ENCODE measurements at places on chromosomes 5 and 9. TPM values are rescaled to one million over a fixed set of nuclear protein-coding genes. Genes with fewer than 3 reads are reported as not detected.
A peak's percentile ranks its signal among the peaks of the same experiment; 100 is the strongest.

DNA sequence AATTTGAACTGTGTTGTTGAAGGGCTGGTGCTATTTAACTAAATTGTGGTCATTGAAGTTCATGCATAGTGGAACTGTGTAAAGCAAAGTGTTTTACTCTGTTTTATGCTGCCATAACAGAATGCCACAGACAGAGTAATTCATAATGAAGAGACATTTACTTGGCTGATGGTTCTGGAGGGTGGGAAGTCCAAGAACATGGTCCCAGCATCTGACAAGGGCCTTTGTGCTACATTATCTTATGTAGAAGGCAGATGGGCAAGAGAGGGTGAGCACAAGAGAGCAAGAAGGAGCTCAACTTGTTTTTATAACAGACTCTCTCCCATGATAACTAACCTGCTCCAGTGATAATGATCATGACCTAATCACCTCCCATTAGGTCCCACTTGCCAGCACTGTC is 101.9 kb upstream of the NR3C1 start:
- DNase-seq: no peak

DNA sequence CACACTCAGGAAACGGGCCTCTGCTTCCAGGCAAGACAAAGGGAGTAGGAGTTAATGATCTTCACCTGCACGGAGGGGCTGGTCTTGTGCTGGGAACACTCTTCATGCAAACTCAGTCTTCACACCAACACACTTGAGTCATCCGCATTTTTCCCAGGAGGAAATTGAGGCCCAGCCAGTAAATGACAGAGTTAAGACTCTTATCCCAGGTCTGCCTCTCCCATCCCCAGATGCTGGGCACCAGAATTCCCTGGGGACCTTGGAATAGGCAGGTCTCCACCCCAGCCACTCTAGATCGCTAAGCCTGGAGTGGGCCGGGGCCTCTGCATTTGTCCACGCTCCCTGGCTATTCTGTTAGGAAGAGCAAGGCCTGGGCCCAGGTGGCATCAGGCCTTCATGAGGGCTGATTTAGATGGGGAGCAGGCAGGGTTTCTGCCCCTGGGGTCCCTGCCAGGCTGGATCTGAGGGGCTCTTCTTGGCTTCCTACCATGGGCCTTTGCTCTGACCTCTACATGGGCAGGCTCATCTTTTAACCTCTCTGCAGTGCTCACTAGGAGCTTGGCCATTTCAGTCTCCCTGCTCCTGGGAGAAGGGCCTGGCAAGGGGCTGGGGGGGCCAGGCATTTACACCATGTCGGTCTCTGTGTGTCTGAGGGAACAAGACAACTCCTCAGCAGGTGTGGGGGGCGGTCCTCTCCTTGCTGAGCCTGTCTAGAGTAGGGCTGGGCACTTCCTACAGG is 77.3 kb downstream of the AMBP start:
- DNase-seq: no peak

DNA sequence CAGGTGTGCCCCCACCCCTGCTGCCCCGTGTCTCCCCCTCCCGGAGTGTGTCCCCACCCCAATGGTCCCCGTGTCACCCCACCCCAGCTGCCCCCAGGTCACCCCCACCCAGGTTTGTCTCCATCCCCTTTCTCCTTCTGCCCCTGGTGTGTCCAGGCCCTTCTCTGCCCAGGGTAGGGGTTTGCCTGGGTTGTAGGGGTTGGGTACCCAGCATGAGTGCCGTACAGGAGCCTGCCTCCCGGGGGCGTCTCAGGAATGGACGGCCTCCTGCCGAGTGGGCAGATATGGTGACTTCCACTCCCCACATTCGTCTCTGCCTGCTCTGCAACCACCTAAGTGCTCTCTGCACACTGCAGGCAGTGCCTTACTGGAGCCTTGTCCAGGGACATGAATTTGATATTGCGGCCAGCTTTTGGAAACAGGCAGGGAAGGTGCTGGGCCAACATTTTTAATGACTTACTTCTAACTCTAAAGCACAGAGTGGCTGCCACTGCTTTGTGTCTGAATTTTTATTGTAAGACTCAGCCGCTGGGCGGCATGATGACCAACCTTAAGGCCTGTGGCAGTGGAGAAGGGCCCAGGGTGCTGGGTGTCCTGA is 6.7 kb downstream of the LRRC14B start:
- DNase-seq: no peak

GRCh38 chr5:2797981-2798380 is 46.5 kb upstream of the IRX2 start:
- no peak for DNase-seq

GRCh38 chr5:148336704-148337435 is 1.5 kb downstream of the SPINK9 start:
- DNase-seq: no peak

DNA sequence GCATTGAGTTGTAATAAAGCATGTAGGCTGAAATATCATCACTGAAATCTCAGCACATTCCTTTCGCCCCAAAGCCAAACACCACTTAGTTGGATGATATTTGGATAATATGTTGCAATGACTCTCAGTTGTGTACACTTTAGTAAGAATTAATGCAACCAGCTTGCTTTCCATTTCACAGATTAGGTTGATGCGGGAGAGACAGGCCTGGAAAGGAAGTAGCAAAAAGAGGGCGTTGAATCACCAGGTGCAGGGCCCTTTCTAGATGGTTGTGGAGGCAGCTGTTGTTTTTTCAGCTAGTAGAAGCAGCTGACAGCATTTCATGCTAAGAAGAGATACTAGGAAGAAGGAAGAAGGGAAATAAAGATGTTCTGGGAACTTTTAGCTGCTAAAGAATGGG is 30.9 kb downstream of the DMRT3 start:
- DNase-seq: no peak

- no peak for DNase-seq
Observed at GRCh38 chr5:163809473-163809872, 304.1 kb downstream of the MAT2B start.

GRCh38 chr9:109576762-109577161 is 78.7 kb upstream of the PTPN3 start:
- no peak for DNase-seq

GRCh38 chr5:136811086-136811485 is 445.7 kb upstream of the TRPC7 start:
- DNase-seq: no peak

DNA sequence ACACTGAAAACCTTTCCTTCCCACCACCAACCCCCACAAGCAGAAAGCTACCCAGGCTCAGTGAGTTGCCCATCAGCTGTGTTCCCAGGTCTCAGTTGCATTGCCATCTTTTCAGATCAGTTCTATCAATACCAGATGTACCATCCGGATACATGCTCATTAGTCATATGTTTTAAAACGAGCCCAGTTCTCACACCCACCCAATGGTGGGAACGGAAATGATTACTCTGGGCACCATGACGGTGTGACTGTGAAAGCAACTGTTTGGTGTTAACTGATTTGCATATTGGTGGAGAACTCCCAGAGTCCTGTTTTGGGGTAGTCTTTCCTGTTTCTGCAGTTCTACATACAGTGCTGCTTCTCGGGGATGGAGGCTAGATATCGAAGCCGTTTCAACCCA is 212.3 kb downstream of the TRIM36 start:
- no peak for DNase-seq

GRCh38 chr9:19918630-19919029 is 129.8 kb upstream of the SLC24A2 start:
- DNase-seq: no peak

DNA sequence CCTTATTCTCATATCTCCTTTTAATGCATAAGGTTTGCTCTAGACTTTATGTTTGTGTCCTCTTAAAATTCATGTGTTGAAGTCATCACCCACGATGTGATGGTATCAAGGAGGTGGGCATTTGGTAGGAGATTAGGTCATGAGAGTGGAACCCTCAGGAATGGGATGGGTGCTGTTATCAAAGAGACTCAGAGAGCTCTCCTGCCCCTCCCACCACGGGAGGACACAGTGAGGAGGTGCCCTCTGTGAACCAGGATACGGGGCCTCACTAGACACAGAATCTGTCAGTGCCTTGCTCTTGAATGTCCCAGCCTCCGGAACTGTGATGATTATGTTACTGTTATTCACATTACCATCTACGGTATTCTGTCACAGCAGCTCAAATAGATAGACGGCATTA is 359.0 kb downstream of the IRX1 start:
- no peak for DNase-seq

GRCh38 chr5:177359451-177359851 is 1.7 kb downstream of the RGS14 start:
- no peak for DNase-seq

- no peak for DNase-seq
Observed at GRCh38 chr5:169121630-169122420, 179.1 kb downstream of the SLIT3 start.

DNA sequence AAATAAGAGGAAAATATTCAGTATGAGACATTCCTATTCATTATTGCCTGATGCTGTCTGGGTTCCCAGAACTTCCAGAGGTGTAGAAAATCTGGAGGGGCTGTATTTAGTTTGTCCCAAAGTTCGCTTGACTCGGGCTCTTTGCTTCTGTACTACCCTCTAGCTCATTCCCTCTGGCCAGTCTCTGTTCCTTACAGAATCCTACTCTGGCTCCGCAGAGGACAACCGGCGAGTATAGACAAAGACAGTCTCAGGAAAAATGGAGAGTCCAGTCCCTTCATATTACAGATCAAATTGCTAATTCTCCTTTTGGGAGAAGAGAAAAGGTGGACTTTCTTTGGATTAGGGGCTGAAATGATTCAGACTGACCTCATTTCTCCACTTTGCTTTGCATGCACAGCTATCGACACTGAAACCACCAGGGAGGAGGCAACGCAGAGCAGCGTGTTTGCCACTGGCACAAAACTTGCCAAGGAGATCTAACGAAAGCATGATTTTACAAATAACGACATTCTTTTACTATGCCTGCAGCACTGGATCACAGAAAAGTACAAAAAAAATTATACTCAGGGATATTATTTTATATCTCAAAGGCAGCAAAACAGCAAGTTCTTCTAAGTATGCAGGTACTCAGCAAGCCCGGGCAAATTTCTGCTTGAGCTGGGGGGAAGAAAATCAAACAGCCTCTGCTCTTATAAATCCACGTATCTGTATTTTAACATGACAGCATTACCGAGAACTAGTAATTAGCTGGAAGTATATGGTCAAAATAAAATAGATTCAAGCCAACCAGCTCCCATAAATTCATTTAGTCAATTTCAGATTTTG is 279.7 kb downstream of the NPR3 start:
- DNase-seq: no peak

DNA sequence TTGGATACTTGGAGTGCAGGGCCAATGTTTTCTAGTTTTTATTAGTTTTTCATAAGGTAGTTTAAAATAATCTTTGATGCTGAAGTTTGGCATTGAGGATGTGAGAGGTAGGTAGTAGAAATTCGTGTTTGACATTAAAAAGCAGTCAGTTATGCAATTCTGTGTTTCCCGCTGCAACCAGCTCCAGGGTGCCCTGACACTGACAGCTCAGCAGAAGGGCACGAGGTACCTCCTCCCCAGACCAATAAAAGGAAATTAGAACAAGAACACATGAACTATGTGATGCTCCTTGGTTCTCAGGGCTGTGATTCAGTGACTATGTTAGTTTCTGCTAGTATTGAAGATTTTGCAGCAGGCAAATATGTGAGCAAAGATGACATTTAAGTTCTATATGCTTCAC is 40.2 kb downstream of the NSUN2 start:
- no peak for DNase-seq

DNA sequence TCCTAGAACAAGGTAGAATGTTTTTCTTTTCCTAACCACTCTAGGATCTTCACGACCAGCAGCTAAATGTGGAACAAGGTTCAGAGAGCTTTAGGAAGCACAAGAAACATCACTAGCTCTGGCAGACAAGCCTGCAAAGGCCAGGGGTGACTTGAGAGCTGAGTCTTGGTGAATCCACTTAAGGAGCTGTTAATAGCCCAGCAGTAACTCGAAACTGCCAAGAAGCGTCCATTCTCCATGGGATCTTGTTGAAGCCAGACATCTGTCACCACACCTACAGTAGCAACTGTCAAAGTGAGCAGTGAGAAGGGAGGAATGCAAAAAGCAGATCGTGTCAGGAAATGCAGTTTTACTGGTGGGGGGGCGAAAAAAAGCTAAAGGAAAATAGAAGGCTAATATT is 87.2 kb downstream of the ATPSCKMT start:
- no peak for DNase-seq

DNA sequence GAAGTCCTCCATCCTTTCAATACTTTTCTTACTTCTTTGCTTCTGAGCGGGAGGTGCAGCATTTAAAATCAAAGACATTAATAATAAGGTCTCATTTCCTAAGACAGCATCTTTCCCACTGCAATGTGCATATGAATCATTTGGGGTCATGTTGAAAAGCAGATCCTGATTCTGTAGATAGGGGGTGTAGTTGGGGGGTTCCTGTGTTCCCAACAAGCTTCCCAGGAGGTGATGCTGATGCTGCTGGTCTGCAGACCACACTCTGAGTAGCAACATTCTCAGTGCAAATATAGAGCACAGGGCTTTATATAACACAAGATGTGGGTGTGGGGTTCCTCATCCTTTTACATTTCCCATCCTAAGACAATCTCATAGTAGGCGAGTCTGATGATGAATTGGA is 126.5 kb upstream of the PALM2AKAP2 start:
- no peak for DNase-seq

- DNase-seq: no peak
Observed at GRCh38 chr5:109748546-109748945, 58.8 kb downstream of the MAN2A1 start.

- DNase-seq: peak; percentile 66
Observed at GRCh38 chr9:92634712-92635605, 35.0 kb downstream of the IPPK start.

DNA sequence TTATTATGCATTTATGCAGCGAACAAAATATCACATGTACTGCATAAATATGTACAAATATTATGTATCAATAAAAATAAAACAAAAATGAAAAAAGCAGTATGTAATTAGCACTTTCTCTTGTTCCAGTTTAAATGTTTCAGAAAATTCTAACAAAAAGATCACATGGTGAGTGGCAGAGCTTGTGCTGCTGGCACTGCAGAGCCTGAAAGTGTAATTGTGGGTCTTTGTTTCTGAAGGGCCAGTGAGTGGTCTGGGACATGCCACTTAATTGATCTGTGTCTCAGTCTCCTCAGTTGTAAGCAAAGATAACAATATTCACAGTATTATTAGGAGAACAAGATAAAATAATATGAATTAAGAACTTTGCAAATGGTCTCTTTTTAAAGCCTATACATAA is 39.5 kb upstream of the RAI14 start:
- no peak for DNase-seq

DNA sequence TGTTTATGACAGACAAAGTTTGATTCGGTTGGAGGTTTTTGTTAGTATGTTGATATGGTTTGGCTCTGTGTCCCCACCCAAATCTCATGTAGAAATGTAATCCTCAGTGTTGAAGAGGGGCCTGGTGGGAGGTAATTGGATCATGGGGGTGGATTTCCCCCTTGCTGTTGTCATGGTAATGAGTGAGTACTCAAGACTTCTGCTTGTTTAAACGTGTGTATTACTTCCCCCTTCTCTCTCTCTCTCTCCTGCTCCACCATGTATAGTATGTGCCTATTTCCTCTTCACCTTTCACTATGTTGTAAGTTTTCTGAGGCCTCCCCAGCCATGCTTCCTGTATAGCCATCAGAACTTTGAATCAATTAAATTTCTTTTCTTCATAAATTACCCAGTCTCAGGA is 415.1 kb downstream of the HCN1 start:
- DNase-seq: no peak

The FRMPD1 gene
- polyA plus RNA-seq: not detected

The TOR4A gene
- 1.8 TPM for polyA plus RNA-seq

The AQP3 gene
- 183 TPM for polyA plus RNA-seq

The KCNIP1 gene
- polyA plus RNA-seq: not detected

The NDUFA8 gene
- polyA plus RNA-seq: 74.4 TPM

The TLR4 gene
- not detected for polyA plus RNA-seq
